ENCODE measurements at places on chromosomes 3 and 15. TPM values are rescaled to one million over a fixed set of nuclear protein-coding genes. Genes with fewer than 3 reads are reported as not detected.

DAZL gene
- total RNA-seq, result not detected

DNA sequence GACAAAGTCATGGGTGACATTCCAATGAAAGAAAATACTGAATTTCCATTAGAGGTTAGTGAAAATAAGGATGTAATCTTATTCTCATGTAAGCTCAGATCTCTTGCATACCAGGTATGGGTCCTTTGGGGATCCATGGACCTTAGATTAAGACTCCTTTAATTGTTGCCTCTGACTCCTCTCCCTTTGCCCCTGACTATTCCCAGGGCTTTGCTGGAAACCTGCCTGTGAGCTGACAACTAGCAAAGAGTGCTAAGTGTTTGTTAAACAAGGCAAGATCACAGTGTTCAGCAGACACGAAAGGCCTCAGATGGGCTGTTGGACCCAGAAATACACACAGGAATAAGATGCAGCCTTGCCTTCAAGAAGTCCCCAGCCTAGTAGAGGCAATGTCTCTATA lies 32.1 kb downstream of the ACKR2 start:
- peak overlapping the region; percentile 62 for H3K27ac ChIP-seq
- peaks cover 59% of the 10 kb centered on the region for H3K4me1 ChIP-seq
- DNase-seq, result no peak
- H3K27me3 ChIP-seq, result no peaks in the 10 kb centered on the region
- H3K4me3 ChIP-seq, result no peak overlapping the region

TMEM108 gene
- total RNA-seq, result not detected

DAPK2 gene
- 3.2 TPM for total RNA-seq

DNA sequence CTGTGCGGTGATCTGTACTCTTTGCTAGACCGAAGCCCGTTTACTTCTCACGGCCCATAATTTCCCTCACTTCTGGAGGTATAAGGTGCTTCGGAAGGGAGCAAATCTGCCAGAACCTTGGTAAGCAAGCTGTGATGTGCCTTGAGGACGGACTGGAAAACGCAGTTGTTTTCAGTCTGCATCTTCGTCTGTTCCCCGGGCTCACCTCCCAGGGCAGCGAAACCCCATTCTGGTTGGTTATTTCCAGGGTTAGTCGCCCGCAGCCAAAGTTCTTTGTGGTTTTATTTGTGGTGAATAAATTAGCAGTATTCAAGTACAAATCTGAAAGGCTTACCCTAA lies 401 bp downstream of the RAMAC start:
- no peaks in the 10 kb centered on the region for H3K27me3 ChIP-seq
- no peak for DNase-seq
- H3K4me3 ChIP-seq, result peak overlapping the region; percentile 63
- H3K36me3 ChIP-seq, result no peaks in the 10 kb centered on the region
- peak overlapping the region; percentile 18 for H3K27ac ChIP-seq
- H3K4me1 ChIP-seq, result peaks cover 15% of the 10 kb centered on the region

DNA sequence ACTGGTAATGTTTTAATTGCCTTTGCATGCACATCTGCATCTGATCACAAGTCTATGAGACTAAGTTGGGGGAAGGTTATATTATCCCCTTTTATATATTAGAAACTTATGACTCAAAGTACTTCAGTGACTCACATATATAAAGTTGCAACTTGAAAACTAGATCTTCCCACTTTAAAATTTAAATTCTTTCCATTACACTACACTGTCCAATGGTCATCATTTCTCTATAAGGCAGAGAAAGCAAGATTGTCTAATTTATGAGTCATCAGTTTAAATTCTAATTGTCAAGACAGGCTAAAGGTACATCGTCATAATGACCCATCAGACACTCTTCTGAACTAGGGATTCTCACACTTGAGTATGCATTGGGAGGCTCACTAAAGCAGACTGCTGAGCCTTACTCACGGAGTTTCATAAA lies 37.9 kb downstream of the CPA3 start:
- DNase-seq, result no peak
- no peak overlapping the region for H3K4me3 ChIP-seq
- no peaks in the 10 kb centered on the region for H3K27me3 ChIP-seq
- H3K27ac ChIP-seq, result no peak overlapping the region

GRCh38 chr3:53495520-53496391 lies 1.3 kb downstream of the CACNA1D start:
- peak overlapping the region; percentile 69 for H3K4me3 ChIP-seq
- peaks cover 15% of the 10 kb centered on the region for H3K4me1 ChIP-seq
- no peaks in the 10 kb centered on the region for H3K36me3 ChIP-seq
- H3K27me3 ChIP-seq, result no peaks in the 10 kb centered on the region
- DNase-seq, result no peak

HESX1 gene
- 0.22 TPM for total RNA-seq

GRCh38 chr15:59501597-59501996 lies 63.6 kb downstream of the FAM81A start:
- no peak overlapping the region for H3K27ac ChIP-seq
- H3K4me1 ChIP-seq, result no peaks in the 10 kb centered on the region
- no peaks in the 10 kb centered on the region for H3K27me3 ChIP-seq
- no peak overlapping the region for H3K4me3 ChIP-seq

- H3K27ac ChIP-seq, result no peak overlapping the region
- H3K27me3 ChIP-seq, result no peaks in the 10 kb centered on the region
- DNase-seq, result no peak
These were observed 19.1 kb upstream of the HHATL start for GRCh38 chr3:42721690-42722089.

METTL6 gene
- total RNA-seq, result 6.5 TPM

MOBP gene
- total RNA-seq, result not detected

CP gene
- 1,589 TPM for total RNA-seq

DNA sequence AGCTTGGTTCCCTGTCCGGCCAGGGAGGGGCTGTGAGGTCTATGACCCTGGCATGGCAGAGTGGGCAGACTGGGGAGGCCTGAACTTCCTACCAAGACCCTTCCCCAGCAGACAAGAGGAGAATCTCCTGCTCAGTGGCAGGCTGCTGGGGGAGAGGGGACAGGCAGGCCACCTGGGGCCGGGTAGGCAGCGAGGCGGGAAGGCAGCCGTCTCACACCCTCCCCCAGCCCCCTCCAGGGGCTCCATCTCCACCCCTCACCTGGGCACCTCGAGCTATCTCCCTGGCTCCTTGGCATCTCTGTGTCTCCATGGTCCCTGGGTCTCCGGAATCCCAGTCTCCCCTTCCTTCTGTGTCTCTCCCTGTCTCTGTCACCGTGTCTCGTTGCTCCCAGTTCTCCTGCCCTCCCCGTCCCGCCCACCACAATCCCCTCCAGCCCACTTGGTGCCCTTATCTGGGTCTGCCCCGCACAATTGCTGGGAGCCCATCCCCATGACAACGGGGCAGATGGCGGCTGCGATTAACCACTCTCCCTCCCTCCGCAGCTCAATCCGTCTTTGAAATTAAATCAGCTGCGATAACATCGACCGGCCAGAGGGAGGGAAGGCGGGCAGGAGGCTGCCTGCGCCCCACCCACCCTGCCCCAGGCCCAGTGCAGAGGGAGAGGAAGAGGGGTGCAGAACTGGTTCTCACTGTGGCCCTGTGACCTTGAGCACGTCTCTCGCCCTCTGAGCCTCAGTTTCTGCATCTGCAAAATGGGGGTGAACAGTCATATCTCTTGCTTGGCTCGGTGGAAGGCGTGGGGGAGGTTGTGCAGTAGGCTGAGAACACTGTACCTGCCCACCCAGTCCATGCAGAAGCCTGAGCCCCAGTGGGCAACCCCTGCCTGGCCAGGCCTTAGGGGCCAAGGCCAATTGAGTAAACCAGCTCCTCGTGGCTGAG lies 9.6 kb downstream of the DNAJB8 start:
- DNase-seq, result no peak
- H3K27ac ChIP-seq, result no peak overlapping the region
- no peaks in the 10 kb centered on the region for H3K4me1 ChIP-seq
- H3K36me3 ChIP-seq, result no peaks in the 10 kb centered on the region
- H3K27me3 ChIP-seq, result no peaks in the 10 kb centered on the region

THRB gene
- total RNA-seq, result 27.5 TPM

EXD1 gene
- 0.22 TPM for total RNA-seq

ZPLD1 gene
- 0.12 TPM for total RNA-seq

DNA sequence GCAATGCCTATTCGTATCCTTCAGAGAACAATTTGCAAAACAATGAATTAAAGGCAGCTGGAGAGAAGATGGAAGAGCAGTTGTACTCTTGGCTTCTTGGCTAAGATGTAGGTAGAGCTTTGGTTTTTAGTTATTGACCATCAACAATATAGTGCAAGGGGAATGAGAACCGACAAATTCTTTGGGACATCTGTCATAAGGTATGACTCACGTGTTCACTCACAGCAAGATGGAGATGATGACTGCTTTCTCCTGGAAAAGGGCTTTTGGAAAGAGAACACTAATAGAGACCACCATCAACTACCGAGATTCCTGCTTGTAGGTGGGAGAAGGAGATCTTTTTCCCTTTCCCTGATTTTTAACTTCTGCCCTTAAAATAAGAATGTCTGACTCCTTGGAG lies 234.9 kb downstream of the NTRK3 start:
- no peak for DNase-seq
- H3K36me3 ChIP-seq, result no peaks in the 10 kb centered on the region
- H3K27me3 ChIP-seq, result no peaks in the 10 kb centered on the region
- no peak overlapping the region for H3K4me3 ChIP-seq

DNA sequence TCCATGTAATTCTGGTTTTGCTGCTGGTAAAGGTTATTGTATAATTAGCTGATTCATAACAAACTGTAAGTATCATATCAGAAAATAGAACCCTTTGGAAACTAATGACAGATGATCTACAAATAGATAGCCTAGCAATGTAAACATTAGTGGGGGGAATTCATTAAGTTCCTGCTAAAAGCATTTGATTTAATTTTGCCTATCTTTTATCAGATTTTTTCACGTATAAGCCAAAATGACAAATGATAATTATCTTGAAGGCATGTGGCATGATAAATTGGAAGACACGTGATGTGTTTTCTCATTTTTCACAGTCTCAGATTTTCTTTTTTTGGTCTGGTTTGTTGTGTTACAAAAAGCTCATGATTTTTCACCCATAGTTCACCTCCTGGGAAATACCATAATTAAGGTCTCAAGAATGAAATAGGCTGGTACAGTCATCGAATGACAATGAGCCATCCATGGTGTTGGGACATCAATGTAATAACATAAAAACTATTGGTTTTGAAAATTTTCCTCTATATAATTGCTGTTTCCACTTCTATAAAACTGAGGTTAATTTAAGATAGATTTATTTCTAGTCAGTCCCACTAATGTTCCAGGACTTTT lies 325.9 kb upstream of the TBL1XR1 start:
- no peaks in the 10 kb centered on the region for H3K27me3 ChIP-seq
- H3K4me1 ChIP-seq, result no peaks in the 10 kb centered on the region
- DNase-seq, result no peak
- no peak overlapping the region for H3K27ac ChIP-seq
- no peaks in the 10 kb centered on the region for H3K36me3 ChIP-seq

- no peaks in the 10 kb centered on the region for H3K4me1 ChIP-seq
- H3K27me3 ChIP-seq, result no peaks in the 10 kb centered on the region
- no peak for DNase-seq
- H3K4me3 ChIP-seq, result no peak overlapping the region
These were observed 120.5 kb downstream of the SLMAP start for GRCh38 chr3:57876632-57877031.

DNA sequence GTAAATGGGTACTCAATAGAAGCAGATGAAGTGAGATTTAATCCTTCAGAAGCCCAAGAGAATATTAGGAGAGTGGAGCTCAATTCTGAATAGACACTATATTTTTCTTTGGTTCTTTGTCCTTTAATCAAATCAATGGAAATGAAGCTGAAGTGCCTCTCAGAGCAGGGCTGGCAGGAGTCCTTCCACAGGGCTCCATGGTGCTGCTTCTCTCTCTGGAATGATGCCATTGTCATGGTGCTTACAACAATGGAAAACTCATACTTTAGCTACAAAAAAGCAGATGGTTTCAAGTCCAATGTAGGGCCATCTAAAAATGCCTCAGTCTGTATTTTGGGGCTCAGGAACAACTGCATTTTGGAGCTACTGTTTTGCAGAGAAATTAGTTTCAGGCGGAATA lies 125.1 kb downstream of the SNRK start:
- no peaks in the 10 kb centered on the region for H3K36me3 ChIP-seq
- H3K27ac ChIP-seq, result no peak overlapping the region
- no peaks in the 10 kb centered on the region for H3K27me3 ChIP-seq
- H3K4me1 ChIP-seq, result no peaks in the 10 kb centered on the region

DNA sequence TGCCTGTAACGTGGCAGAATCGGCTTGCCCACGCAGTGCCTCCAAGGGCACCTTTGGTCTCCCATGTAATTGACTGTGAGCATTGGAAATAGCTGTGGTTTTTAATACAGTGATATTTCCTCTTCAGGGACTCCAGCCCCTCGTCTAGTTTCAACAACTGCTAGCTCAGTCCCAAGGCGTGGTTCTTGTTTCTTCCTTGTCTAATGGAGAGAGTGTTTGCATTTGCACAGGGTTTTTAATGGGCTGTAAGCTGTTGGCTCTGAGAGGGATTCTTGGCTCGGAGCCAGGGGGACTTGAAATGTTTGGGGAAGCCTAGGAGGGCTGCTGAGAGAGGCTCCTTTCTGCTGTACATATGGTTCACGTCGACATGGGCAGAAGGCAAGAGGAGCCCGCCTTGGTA lies 86.2 kb downstream of the THSD4 start:
- H3K4me1 ChIP-seq, result peaks cover 22% of the 10 kb centered on the region
- no peaks in the 10 kb centered on the region for H3K27me3 ChIP-seq
- no peak for DNase-seq
- H3K27ac ChIP-seq, result no peak overlapping the region
- no peak overlapping the region for H3K4me3 ChIP-seq

LEO1 gene
- 9.7 TPM for total RNA-seq

LCTL gene
- not detected for total RNA-seq

- H3K4me3 ChIP-seq, result no peak overlapping the region
- H3K4me1 ChIP-seq, result no peaks in the 10 kb centered on the region
- DNase-seq, result no peak
These were observed 29.8 kb downstream of the LOXL1 start for GRCh38 chr15:73955861-73956742.

DNA sequence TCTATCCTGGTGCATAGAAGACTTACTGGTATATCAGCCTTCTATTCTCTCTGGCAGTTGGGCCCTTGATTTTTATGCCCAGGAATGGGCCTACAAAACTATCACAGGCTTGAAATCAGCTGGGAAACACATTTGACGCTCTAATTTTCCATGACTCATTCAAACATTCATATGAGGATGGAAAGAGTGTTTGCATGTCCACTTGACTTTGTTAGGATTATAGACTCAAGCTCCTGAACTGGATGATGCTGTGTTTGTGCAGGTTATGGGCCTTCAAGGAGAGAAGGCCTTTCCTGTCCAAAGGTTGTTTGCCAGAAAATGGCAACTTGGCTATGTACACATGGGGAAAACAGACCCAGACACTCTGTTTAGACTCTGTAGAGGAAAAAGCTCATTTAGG lies 219.9 kb downstream of the GAP43 start:
- H3K4me1 ChIP-seq, result no peaks in the 10 kb centered on the region
- no peak for DNase-seq
- H3K4me3 ChIP-seq, result no peak overlapping the region
- H3K36me3 ChIP-seq, result no peaks in the 10 kb centered on the region

PLSCR2 gene
- not detected for total RNA-seq

FBXO40 gene
- total RNA-seq, result 0.10 TPM

DNA sequence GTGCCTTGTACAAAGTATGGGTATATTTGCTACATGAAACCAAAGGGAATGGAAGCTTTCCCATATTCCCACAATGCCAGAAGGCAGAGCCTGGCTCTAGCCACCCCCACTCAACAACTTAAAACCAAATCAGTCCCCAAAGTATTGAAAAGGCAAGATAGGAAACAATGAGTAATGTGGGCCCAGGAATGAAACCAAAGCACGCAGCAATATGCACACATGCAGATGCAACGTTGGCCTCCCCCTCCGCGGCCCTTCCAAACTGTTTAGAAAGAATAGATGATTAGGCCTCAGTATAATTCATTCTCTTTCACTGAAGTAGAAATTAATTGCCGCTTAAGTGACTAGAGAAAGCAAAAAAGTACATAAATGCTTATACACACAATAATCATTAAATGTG lies 59.1 kb downstream of the THRB start:
- H3K4me3 ChIP-seq, result no peak overlapping the region
- H3K27ac ChIP-seq, result no peak overlapping the region
- DNase-seq, result no peak
- H3K4me1 ChIP-seq, result peaks cover 32% of the 10 kb centered on the region

Data from right lobe of liver (tissue), 6 donors.